ENCODE measurements at places on chromosomes 2 and 18.

DNA sequence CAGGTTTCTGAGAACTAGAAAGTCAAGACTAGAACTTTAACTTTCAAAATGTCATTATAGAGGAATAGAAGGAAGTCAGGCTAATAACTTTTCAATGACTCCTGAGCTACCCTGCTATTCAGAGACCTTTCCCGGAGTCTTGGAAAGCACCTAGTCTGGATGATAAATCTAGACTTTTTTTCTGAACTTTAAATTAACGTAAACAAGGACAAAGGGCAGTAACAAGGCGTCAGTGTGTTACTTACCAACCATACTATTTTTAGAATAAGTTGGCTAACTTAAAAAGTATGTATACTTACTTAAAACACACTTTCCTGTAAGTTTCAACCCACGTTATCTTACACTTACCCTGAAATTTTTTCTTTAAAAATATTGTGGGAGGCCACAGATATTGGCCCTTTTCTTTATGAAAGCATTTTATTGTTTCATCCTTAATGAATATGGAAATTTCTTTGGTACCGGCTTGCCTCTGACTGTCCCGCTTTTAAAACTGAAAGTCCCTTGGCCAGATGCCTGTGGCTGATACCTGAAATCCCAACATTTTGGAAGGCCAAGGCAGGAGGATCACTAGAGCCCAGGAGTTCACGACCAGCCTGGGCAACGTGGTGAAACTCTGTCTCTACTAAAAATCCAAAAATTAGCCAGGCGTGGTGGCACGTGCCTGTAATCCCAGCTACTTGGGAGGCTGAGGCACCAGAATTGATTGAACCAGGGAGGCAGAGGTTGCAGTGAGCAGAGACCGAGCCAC lies 9.7 kb downstream of the PMAIP1 start:
- no peak for DNase-seq

GRCh38 chr2:173716458-173717052 lies 248.6 kb downstream of the SP3 start:
- DNase-seq, result no peak

- no peak for DNase-seq
Measured at GRCh38 chr18:36015629-36016028, 43.1 kb downstream of the RMP24 start.

DNA sequence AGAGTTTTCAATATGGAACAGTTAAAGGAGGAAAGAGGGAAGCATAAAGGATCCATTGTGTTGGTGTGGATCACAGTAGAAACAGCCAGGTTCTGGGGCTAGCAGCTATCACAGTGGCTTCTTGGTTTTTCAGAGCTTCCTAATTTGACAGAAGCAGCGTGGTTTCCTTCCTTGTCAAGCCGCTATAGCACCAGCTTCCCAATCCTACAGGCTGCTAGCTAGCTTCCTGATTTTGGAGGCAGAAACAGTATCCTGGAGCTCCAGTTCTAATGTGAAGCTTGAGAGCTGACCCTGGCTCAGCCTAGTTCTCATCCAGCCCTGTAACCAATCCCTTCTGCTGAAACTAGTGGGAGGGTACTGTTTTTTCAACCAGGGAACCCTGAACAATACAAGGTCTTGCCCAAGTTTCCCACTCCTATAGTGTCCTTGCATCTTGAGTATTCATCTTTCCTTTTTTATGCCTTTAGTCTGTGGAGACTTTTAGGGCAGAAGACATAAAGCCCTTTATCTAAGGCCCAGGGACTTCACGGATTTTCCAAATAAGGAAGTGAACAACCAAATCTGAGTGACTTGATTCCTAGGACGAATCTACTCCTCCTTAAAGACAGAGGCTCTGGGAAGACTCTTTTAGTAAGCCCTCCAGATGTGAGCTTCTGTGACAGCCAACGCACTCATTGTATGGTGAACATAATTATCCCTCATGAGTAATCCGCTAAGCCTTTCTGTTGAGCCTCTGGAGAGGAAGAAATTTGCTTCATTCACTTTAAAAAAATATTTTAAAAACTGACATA lies 33.8 kb downstream of the CCDC93 start:
- DNase-seq, result no peak

DNA sequence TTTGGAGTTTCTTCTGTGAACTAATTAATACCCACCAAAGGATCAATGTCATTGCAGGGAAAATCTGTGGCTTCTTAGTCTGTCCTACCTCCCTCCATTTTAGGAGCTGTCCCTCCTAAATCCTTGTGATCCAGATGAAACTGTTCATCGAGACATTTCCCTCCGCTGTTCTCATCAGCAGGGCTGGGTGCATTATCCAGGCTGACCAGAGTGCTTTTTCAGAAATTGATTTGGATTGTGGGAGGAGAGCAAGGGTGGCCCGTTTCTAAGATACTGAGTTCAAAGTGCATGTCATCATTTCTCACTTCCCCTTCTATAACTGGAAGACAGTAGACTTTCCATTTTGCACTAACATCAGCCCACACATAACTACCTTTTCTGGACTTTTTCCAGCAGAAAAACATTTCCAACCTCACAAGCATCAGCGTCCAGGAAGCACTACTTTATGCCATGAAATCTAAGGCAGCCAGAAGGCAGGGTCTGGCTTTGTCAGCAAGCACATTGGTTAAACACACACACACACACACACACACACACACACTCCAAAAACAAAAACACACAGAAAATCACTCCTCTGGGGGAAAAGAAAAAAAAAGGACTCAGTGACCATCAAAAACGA lies 94.1 kb downstream of the ANKRD44 start:
- DNase-seq, result no peak

GRCh38 chr18:36833120-36833519 lies 4.2 kb downstream of the KIAA1328 start:
- DNase-seq, result no peak

DNA sequence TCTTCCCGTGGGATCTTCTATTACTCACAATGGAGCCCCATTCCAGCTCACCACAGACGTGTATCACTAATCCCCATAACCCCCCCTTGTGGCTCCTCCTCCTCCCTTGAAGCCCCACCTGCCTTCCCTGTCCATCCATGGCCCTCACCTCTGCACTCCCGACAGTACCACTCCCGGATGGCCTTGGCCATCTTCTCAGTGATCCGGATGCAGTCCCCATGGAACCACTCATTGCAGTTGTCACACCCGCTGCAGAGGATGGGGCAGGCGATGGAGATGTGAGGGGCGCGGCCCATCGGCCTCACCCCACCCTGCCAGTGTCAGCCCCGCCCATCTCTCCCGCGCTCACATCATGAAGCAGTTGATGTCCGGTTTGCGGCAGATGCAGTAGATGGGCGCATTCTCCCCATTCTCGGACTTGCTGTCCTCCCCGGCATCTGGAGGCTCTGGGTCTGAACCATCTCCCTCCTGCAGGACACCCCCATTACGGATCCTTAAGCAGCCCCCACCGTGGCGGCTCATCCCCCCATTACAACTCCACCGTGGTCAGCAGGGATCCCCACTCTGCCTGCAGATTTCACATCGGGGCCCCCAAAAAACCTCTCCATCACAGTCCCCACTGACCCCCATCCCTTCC lies 983 bp downstream of the CXXC1 start:
- DNase-seq, result peak; percentile 34

GRCh38 chr18:10049747-10050146 lies 135.9 kb downstream of the VAPA start:
- no peak for DNase-seq

DNA sequence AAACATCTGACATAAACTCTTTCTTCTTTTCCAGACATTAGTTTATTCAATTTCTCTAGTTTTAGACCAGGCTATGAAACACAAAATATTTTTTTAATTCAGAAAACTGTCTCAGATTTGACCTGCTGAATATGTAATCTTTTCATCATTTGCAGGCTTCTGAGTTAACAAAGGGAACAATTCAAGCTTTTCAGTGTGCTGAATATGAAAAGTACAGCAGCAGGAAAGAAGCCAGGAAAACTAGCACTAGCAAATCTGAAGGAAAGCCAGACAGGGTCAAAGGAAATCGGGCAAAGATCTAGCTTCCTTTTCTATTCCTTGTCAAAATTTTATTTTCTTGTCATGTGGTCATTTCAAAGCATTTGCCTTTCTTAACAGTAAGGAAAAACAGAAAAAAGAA lies 35.3 kb downstream of the ACVR1C start:
- no peak for DNase-seq

- DNase-seq, result no peak
Measured at GRCh38 chr2:234165421-234165820, 114.9 kb downstream of the SPP2 start.

DNA sequence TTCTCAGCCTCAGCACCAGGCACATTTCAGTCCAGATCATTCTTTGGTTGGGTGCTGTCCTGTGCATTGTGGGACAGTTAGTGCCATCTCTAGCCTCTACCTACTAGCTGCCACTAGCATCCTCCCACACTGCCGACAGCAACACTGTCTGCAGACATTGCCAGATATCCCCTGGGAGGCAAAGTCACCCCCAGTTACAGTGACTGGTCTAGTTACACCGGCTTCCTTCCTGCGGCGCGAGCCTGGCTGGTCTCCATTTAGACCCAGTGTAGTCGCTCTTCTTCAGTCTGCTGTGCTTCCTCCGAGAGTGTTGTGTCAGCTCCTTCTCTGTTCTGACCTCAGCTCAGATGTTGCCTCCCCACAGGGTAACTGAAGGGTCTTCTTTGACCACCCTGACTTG lies 283.1 kb downstream of the PHLPP1 start:
- no peak for DNase-seq

- DNase-seq, result no peak
Measured at GRCh38 chr2:75047189-75047991, 88.9 kb downstream of the POLE4 start.

- DNase-seq, result peak; percentile 16
Measured at GRCh38 chr2:65204461-65205210, 23.0 kb upstream of the ACTR2 start.

GRCh38 chr2:215019521-215020145 lies 118.8 kb downstream of the ABCA12 start:
- DNase-seq, result no peak

DNA sequence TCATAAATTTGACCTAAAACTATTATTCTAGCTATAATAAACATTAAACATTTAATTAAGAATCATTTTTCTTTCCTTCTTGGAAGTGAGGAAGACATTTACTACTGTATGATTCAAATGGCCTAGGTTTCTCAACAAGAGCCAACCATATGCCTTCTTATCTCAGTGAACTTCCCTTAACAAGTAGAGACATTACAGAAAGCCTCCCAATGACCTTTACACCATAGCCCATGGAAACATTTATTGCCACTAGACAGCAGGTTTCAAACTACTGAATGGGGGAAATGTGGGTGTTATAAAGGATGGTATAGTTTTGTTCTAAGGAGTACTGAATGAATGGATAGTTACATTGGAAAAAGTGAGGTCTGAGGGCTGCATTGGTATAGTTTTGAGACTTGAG lies 349.4 kb upstream of the SPRED2 start:
- DNase-seq, result no peak

GRCh38 chr2:160582490-160583145 lies 89.0 kb upstream of the RBMS1 start:
- DNase-seq, result no peak

GRCh38 chr2:46829231-46829995 lies 86.2 kb downstream of the MCFD2 start:
- DNase-seq, result no peak

DNA sequence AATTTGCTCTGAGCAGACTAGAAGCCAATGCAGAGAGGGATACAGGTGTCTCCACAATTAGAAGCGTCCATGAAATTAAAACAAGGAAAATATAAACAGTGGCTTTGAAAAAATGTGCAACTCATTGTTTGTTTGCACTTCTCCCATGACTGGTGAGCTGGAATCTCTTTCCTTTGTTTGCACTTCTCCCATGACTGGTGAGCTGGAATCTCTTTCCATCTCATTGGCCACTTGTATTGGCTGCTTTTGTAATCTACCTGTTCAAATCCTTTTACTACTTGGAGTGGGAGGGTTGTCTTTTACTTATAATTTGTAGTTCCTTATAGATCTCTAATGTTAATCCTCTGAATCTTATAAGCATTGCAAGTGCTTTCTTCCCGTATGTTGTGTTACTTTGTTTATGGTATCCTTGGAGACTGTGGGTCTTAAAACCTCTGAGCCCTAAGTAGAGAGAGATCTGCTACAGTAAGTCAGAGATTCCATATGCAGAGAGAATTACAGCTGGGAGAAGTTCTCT lies 94.1 kb downstream of the RTN4 start:
- DNase-seq, result no peak

DNA sequence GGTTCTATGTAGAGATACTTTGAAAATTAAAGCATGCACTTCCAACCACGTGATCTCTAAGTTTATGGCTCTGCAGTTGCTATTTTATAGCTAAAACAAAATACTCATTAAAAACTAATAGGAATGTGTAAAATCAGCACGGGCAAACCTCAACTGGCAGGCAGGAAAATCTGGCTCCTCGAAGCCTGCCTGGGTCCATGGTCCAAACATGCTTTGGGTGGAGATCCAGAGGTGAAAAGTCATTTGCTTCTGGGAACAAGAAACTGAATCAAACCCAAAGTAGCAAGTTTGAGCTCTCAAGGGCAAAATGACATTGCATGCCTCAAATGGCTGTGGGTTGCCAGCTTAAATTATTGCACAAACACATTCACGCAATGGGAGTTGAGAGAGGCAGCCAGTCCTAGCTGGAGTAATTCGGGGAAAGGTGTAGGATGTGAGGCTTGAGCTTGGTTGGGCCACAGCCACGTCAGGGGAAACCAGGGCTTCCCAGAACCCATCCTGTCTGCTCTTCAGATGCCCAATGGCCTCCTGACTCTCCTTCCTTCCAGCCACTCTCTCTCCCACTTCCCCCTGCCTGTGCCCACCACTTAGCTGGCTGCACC lies 75.2 kb upstream of the LCLAT1 start:
- no peak for DNase-seq

DNA sequence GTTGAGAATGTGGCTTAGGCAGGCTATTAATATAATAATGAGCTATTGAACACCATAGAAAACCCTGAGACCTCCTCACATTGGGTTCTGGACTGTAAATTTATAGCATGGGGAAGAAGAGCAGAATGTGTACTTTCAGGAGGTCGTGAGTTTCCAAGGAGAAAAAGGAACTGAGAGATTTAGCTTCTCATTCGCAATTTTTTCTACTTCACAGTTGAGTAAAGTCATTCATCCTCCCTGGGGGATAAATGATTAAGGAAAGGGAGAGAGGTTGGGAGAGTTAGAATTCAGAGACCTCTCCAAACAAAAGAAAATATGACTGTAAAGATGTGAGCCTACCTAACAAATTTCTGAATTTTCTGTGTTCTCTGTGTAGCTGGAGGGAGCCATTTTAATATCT lies 205.8 kb upstream of the CYRIA start:
- no peak for DNase-seq

- no peak for DNase-seq
Measured at GRCh38 chr2:24771764-24772586, 21.2 kb downstream of the PTRHD1 start.

GRCh38 chr2:64617631-64618151 lies 36.0 kb downstream of the SERTAD2 start:
- no peak for DNase-seq

GRCh38 chr18:10476338-10476791 lies 21.9 kb downstream of the APCDD1 start:
- no peak for DNase-seq

DNA sequence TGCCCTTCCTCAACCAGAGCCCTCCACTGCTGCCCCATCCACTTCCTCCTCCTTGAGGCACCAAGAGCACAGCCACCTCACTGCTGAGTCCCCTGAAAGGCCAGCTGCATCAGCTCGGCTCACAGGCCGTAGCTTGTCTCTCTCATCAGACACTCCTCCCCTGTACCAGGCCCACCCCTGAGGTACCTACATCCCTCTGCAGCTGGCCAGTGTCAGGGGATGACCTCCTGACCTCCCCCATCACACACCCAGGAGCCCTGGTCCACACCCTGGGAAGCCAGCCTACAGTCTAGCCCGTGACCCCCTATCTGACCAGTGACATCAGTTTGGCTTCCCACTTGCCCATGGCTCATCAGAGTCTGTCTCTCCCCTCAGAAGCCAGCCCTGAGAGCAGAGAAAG lies 205.6 kb downstream of the TNS1 start:
- no peak for DNase-seq

GRCh38 chr18:570697-571096 lies 9.5 kb upstream of the CETN1 start:
- DNase-seq, result no peak
